Stimulated activated CD4-positive, alpha-beta T cell treated with anti-CD3 and anti-CD28 coated beads, Interleukin-2, amount 100 ng/mL, for 24 hours (primary cell): ENCODE measurements at places on chromosomes 3 and 15.

DNA sequence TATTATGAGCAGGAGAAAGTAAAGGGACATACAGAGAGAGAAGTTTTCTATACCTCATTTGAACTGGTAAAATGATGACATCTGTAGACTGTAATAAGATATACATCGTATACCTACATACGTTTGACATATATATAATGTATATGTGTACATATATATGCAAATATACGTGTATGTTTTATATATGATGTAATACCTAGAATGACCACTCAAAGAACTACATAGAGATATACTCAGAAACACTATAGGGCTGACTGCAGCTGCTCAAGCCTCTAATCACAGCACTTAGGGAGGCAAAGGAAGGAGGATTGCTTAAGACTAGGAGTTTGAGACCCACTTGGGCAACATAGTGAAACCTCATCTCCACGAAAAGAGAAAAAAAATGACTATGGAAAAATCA, 48.5 kb upstream of the MCTP2 start:
- no peak for DNase-seq

DNA sequence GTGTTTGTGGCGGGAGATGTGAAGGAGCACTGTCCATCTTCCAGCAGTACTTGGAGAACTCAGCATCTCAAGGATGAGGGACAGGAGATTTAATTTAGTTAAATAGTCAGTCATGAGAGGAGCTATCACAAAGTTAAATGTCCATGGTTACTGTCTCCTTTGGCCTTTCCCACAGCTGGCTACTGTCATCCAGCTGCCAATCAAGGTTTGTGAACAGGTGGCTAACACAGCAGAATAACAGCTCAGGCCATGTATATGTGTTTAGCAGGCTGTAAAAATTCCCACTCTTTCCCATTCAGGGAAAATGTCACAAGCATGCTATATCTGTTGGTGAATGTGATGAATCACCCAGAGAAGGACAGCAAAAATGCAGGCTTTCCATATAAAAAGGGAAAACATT, 120.5 kb downstream of the TMEM108 start:
- DNase-seq: no peak

DNA sequence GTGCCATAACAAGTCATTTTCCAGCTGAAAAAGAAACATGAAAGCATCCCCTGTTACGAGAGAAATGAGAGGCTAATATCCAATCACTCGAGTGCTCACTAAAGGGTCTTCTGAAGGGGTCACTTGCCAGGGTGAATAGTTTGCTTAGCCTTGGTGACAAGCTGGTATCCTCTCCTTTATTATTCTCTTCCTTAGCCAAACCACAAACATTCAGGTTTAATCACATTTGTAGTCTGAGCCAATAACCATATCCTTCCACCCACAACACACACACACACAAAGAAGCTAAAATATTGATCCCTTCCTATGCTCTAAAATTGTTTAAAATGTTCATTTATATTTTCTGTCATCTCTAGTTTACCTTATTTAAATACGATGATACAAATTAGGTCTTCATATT, 240.5 kb upstream of the TMCO5A start:
- DNase-seq: no peak

DNA sequence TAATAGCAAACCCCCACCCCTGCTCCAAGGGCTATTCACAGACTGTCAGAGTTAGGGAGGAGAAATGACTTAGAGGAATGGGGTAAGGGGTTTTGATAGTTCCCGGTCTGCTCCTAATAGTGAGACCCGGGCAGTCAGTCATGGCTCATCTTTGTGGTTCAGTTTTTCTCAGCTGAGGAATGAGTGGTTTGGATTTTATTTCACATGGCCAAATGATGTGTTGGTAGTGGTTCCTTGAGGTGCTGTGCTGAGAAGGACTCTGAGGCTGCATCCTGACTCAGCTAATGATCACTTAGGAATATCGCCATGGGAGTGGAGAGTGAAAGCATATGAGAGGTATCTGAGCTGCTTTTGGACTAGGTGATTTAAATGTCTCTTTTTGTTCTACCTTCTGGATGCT, 80.2 kb downstream of the LPP start:
- no peak for DNase-seq

GRCh38 chr15:91896341-91897055, 43.0 kb downstream of the SLCO3A1 start:
- DNase-seq: no peak

DNA sequence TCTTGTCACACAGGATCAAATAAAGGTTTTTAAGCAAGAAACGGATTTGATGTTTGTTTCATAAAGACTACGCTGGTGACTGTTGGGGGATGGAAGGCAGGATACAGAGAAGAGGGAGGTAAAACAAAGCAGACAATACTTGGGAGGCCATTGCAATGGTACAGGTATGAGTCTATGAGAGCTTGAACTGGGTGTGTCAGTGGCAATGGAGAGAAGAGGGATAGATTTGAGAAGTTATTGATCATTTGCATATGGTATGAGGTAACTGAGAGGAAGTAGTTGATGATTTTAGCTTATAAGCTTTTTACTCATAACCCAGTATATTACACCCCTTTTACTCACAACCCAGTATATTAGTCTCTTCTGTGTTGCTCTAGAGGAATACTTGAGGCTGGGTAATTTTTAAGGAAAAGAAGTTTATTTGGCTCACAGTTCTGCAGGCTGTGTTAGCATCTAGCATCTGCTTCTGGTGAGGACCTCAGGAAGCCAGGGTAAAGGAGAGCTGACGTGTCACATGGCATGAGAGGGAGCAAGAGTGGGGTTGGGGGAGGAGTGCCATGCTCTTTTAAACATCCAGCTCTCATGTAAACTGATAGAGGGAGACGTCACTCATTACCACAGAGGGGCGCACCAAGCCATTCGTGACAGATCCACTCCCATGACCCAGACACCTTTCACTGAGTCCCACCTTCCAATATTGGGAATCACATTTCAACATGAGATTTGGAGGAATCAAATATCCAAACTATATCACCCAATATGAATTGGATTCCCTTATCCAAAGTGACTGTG, 153.9 kb downstream of the VPS8 start:
- DNase-seq: no peak

DNA sequence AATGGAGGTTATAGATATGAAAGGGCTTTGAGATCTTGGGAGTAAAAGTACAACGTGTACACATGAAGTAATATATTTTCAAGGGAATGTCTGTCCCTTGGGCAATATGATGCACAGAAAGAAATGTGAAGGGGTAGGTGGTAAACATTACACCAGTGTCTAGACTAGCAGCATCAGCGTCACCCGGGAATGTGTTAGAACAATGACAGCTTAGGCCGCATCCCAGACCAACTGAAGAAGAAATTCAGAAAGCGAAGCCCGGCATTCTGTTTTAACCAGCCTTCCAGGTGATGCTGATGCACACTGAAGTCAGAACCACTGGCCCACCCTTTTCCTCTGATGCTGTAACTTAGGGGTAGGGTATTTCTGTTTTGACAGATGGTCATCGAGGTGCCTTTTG, 6.3 kb downstream of the INAFM2 start:
- DNase-seq: no peak

DNA sequence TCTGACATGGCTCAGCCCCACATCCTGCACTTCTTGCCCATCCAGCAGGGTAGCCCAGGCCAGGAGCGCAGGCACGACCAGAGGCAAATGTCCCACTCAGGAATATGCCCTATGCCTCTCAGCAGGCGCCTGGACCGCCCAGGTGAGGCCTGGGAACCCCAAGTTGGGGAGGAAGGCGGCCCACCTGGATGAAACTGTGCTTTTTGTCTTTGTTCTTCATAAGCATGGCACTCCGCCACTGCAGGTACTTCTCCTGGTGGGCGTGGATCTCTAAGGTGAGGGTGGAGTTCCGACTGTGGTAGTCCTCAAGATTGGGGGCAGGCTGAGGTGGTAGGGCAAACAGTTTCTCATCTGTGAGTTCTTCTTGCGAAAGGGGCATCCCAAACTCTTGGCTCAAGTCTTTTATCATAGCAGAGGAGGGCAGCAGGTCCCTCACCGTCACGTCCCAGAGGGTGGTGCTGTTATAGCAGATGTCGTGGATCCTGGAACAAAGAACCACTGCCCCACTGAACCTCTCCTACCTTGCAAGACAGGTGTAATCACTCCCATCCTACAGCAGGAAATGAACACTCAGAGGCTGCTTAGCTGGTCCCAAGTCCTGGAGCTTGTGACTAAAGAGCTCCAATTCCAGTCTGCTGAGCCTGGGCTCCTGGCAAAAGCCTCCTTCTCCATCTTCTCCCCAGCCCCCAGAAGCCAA, 53.2 kb downstream of the ACAD9 start:
- no peak for DNase-seq

- DNase-seq: no peak
These were observed 165.6 kb downstream of the ATP8B4 start for GRCh38 chr15:49953421-49953820.

- no peak for DNase-seq
These were observed 46.0 kb downstream of the FSIP1 start for GRCh38 chr15:39736412-39737195.

DNA sequence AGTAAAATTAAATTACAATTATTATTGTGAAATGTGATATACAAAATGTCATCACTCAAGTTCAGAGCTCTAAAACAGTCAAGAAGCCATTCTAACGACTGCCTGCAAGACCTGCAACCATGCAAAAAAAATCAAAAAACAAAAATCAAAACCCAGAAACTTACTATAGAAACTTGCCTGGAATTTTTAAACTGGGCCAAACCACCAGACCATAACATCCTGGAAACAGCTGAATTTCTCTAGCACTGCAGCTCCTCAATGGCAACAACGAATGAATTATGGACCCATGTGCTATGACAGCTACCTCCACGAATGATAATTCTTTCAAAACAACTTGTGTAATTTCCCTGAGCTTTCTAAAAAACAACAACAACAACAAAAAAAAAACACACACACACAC, 130.0 kb upstream of the KCNMB2 start:
- DNase-seq: no peak

GRCh38 chr3:170290194-170290593, 67.3 kb upstream of the SKIL start:
- DNase-seq: no peak

DNA sequence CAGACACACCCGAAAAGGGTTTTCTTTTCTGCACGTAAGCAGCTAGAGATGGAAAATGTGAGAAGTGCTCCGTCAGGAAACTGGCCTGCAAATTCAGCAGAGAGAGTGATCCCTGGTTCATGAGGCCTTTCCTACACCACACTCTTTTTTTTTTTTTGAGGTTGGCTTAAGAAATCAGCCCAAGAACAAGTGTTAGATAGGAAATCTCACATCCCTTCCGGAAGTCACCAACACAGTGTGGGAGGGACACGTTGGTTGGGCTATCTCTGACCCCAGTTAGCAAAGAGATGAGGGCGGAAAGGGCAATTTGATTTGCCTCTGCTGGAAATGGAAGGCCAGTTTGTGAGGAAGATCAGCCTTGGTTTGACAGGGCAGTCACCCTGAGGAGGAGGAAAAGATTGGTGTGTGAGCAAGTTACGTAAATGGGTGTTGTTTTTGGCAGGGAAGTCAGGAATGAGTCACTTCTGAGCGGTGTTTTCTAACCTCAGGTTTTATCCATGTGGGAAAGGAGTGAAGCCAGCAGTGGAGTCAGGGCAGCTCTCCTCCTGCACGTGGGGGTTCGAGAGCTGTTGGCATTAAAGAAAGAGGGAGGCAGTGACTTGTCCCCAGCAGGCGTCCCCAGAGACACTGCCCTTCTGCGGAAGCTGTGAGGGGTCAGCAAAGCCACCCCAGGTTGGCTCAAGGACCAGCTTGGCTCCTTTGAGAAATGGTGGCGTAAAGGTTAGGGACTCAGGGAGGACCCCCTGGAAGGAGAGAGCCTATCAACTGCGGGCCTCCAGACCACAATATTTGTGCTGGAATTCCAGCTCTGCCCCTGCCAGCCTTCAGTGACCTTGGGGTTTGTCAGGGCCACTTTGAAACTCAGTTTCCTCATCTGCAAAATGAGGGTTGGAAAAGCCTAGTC, 237.6 kb upstream of the BHLHE40 start:
- no peak for DNase-seq

DNA sequence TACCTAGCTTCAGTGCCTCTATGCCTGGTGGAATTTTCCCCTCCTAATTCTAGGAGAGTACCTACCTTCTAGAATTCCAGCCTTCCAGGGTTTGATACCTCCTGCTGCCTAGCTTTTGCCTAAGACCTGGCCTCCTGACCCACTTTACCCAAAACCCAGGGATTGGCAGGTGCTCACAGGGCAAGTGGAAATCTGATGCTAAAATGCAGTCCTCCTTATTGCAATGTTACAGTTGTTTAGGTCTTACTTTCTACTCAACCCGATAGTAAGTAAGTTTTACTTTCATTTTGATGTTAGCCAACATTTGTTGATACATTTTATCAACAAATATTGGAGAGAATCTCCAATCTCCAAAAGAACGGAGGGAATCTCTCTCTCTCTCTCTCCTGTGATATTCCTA, 275.9 kb downstream of the DOCK3 start:
- no peak for DNase-seq

GRCh38 chr15:71048913-71049675, 66.2 kb upstream of the THSD4 start:
- no peak for DNase-seq

GRCh38 chr3:38348903-38349302, 2.3 kb downstream of the XYLB start:
- no peak for DNase-seq

DNA sequence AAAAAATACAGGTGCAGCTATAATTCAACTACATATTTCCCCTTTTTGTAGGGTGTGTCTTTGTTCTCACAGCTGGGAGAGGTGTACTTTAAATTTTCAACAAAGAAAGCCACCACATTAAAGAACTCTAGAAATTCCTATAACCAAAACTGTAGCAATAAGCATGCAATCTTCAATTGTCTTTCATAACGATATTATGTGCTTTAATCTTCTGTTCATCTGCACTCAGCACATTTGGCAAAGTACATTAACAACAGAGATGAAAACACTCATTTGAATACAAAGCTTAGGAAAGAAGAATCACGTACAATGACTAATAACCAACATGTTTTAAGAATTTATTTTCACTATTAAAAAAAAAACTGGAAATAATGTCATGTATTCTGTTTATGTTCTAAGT, 1025.8 kb downstream of the ROBO1 start:
- DNase-seq: no peak

GRCh38 chr3:45170096-45170495, 23.9 kb upstream of the CDCP1 start:
- no peak for DNase-seq

GRCh38 chr3:5133239-5134018, 11.3 kb downstream of the ARL8B start:
- DNase-seq: no peak

DNA sequence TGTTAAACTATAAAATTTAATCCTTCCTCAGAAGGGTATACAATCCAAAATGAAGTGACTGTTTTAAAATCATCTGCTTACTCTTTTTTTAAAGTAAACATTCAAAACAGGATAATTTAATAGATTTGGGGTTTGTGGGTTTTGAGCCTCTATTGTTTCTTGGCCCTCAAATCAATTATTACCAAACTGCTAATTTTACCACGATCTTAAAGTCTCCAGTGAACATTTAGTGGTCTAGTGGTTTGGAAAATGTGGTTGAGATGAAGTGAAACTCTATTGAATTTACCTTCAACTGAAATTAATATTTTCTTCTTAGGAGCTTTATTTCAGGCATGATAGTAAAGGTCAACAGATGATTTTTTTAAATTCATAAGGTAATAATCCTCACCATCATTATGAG, 11.2 kb upstream of the ATP11B start:
- no peak for DNase-seq

- DNase-seq: no peak
These were observed 724.6 kb upstream of the CBLB start for GRCh38 chr3:106593381-106593780.

GRCh38 chr3:183548262-183548769, 7.2 kb downstream of the KLHL6 start:
- DNase-seq: no peak
